Mucosa of gallbladder (tissue), 1 donor: ENCODE measurements at places on chromosomes 6 and 20. TPM values are rescaled to one million over a fixed set of nuclear protein-coding genes. Genes with fewer than 3 reads are reported as not detected.

DNA sequence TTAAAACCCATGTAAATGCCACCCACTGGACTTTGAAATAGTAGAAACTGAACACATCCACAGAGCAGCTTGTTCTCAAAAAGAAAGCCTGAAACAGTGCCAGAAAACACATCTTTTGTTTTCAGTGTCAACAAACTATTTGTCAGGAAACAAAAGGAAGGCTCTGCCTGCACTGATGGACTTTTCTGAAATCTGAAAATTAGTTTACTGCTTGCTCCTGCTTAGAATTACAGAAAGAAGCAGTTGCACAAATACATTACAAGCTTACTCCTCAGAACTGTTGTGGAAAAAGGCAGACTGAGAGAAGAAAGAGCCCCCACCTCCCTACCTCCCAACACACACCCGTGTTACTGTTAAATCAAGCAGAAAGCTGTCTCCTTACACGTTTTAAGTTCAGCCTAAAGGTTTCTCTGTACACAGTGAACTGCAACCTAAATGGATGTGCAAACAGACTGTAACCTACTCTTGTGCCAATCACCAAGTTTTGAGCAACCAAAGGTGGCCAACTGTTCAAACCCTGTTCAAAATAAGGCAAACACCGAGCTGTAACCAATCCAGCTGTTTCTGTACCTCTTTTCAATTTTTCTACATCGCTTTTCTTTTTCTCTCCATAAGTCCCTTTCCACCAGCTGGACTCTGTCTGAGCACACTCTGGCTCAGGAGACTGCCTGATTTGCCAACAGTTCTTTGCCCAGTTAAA is 43.7 kb downstream of the FRK start:
- no peak for DNase-seq

- DNase-seq: no peak
These were observed 837.3 kb upstream of the SLC35B3 start for GRCh38 chr6:9272671-9273070.

- no peak for DNase-seq
These were observed 12.1 kb downstream of the NRSN2 start for GRCh38 chr20:358891-359555.

Gene TOX2
- 4.5 TPM for total RNA-seq

Gene GGTLC1
- 0.40 TPM for total RNA-seq
